ENCODE measurements at places on chromosomes 3 and 15. TPM values are rescaled to one million over a fixed set of nuclear protein-coding genes. Genes with fewer than 3 reads are reported as not detected.

GRCh38 chr3:98645039-98645438, 51.6 kb upstream of the CPOX start:
- H3K27ac ChIP-seq, result no peak overlapping the region
- no peak overlapping the region for H3K4me3 ChIP-seq
- no peaks in the 10 kb centered on the region for H3K4me1 ChIP-seq
- no peaks in the 10 kb centered on the region for H3K36me3 ChIP-seq
- no peak for DNase-seq

SOX14 gene
- not detected for total RNA-seq

- H3K4me1 ChIP-seq, result no peaks in the 10 kb centered on the region
- H3K27me3 ChIP-seq, result no peaks in the 10 kb centered on the region
- no peak overlapping the region for H3K4me3 ChIP-seq
- DNase-seq, result no peak
- no peaks in the 10 kb centered on the region for H3K36me3 ChIP-seq
Observed at GRCh38 chr15:75594276-75594675, 15.2 kb upstream of the PTPN9 start.

- no peaks in the 10 kb centered on the region for H3K27me3 ChIP-seq
- no peak overlapping the region for H3K27ac ChIP-seq
- H3K4me3 ChIP-seq, result no peak overlapping the region
- no peak for DNase-seq
Observed at GRCh38 chr15:99057020-99057419, 47.9 kb upstream of the SYNM start.

AADACL2 gene
- total RNA-seq, result not detected

SPINK8 gene
- total RNA-seq, result not detected

DNA sequence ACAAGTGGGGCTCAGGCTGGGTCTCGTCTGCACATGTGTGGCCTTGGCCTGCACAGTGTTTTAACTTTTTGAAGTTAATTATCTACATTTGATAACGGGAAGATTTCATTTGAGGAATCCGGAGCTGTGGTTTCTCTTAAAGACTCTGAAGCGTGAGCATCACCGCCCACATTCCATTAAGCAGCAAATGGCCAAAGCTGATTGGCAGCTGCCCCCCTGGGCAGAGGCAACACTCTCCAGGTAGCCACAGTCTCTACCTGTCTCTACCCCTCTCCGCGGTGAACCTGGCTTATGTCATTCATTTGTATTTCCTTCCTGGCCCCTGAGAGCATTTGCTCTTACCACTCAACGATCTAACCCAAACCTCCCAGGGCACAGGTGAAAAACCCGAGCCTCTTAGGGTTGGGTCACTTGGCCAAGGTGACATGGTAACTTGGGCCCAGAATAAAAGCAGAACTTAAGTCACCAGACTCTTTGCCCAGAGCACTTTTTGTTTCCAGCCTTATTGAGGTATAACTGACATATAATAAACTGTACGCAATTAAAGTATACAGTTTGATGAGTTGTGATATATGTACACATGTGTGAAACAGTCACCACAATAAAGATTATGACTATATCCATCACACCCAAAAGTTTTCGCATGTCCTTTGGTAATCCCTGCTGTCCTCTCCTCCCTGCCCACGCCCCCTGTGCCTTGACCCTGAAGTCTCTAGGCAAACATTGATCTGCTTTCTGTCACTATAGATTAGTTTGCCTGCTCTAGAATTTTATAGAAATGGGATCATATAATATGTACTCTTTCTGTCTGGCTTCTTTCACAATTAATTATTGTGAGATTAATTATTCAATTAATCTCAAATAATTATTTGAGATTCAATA, 245.7 kb upstream of the HES1 start:
- H3K4me1 ChIP-seq, result peaks cover 3% of the 10 kb centered on the region
- H3K36me3 ChIP-seq, result no peaks in the 10 kb centered on the region
- DNase-seq, result no peak
- no peak overlapping the region for H3K4me3 ChIP-seq
- H3K27me3 ChIP-seq, result no peaks in the 10 kb centered on the region

Measured in ovary (tissue), 10 donors.